ENCODE measurements at places on chromosomes 13 and 19. TPM values are rescaled to one million over a fixed set of nuclear protein-coding genes. Genes with fewer than 3 reads are reported as not detected.
A peak's percentile ranks its signal among the peaks of the same experiment; 100 is the strongest.

The GJB2 gene
- 3.0 TPM for polyA plus RNA-seq

The DMWD gene
- 17.1 TPM for polyA plus RNA-seq

The SPC24 gene
- polyA plus RNA-seq = 7.4 TPM

The CRX gene
- polyA plus RNA-seq = not detected

The CBLC gene
- polyA plus RNA-seq = not detected

The FGF22 gene
- not detected for polyA plus RNA-seq

GRCh38 chr13:32850316-32851052 is 165.7 kb upstream of the KL start:
- no peak for DNase-seq

- no peak for DNase-seq
Observed at GRCh38 chr13:24614306-24615080, 65.7 kb upstream of the ATP12A start.

DNA sequence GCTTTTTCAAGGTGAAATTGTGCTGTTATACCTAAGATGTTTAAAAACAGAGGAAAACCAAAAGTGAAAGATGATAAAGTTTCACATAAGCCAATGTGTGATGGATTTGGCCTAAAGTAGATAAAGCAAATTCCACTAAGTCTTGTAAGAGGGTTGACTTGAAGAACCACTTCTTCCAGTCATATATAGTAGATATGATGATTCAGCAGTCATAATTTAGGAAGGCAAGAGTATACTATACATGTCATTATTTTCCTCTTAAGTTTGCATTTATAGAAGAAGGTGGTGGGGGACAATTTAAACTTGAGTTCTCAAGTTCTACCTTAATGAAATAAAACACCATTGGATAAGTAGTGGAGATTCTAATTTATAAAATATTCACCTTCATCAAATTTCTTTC is 37.3 kb downstream of the PHF11 start:
- DNase-seq = no peak

- no peak for DNase-seq
Observed at GRCh38 chr19:51093101-51093500, 10.4 kb upstream of the KLK14 start.

DNA sequence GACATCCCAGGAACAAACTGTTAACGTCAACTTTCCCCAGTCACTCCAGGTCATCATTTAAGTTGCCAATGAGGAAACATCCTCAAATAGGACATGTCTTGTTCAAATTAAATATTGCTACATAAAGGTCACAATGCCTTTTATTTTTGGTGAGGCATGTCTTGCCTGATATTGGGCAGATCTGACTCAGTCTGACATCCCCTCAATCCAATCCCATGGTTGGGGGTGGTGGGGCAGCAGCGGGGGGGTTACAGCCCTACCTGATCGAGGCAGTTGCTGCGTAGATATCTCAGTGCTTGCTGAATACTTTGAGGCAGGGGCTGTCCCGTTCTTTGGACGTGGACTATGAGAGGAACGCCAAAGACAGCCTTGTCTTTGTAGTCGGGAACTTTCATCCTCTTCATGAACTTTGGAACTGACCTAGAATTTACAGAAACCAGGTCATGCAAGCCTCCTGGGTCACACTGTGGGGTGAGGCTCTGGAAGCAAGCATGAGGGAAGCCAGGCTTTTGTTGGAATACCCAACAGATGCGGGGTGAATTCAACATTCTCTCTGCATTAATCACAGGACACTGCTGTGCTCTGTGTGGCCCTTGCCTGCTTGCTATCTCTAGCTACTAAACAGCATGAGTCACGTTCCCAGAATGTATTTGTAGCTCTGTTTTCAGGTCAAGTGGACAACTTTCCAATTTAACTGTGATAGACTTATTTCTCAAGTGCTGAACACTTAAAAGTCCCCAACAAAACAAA is 109.8 kb downstream of the KL start:
- peak; percentile 87 for DNase-seq

GRCh38 chr19:1046836-1047695 is 7.2 kb downstream of the ABCA7 start:
- no peak for DNase-seq

GRCh38 chr13:94660695-94661326 is 51.5 kb downstream of the SOX21 start:
- DNase-seq = no peak

DNA sequence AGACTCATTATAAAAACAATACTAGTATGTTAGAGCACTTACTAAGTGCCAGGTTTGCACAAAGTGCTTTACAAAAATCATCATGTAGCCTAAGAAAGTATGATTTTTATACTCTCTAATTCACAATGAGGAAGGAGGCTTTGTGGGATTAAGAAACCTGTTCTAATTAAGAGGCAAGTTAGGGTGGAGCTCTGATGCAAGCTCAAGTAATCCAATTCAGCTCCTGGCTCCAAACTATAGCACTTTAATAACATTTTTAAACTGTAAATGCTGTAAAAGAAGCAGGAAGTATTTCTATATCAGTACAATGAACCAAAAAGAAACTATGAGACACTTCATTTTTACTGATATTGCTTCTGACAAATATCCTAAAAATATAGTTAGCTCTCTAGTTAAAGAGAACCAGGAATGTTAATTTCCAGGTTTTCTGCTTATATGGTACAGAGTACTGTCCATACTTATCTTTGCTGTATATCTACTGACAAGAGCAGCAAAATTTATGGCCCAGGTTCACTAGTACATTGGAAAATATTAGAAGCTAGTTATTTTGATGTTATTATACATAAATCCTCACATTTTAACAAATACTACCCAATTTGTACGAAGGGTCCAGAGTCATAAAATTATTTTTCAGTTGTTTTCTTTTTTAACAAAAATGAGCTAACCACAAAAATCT is 482.0 kb downstream of the DIAPH3 start:
- no peak for DNase-seq

- no peak for DNase-seq
Observed at GRCh38 chr13:100976993-100977392, 302.4 kb upstream of the TMTC4 start.

DNA sequence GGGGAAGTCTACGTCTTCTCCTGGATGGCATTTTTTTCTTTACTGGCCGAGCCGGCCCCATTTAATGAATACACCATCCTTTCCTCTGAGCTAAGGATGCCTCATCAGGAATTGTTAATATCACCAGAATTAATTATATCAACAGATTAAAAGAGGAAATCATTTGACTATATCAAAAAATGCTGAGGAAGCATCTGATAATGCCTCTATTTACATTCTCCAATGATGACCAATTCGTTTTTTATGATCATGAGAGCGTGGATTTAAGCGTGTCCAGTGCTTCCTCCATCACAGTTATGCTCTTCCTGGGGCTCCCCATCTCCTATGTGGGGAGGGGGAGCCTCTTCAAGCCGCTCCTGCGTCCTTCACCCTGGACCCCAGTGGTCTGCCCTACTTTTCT is 58.7 kb downstream of the TUBGCP3 start:
- DNase-seq = no peak

GRCh38 chr19:14772467-14772866 is 5.9 kb downstream of the ADGRE2 start:
- DNase-seq = no peak

DNA sequence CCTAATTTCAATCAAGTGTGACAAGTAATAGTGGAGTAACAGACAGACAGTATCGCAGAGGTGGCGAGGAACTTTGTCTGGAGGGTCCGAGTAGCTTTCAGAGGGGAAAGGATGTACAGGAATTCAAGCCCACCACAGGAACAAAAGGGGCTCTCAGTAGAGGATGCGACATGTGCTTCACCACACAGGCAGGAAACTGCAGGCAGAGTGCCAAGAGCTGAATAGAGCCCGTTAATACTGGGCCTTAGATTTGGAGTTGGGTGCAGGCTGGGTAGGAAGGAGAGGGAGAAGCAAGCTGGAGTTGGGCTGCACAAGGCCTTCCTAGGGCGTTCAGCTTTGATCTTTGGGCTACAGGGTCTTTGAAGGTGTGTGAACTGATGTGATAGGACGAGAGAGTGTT is 1.2 kb downstream of the CCDC70 start:
- no peak for DNase-seq

- DNase-seq = no peak
Observed at GRCh38 chr19:10719466-10719961, 1.6 kb downstream of the DNM2 start.

DNA sequence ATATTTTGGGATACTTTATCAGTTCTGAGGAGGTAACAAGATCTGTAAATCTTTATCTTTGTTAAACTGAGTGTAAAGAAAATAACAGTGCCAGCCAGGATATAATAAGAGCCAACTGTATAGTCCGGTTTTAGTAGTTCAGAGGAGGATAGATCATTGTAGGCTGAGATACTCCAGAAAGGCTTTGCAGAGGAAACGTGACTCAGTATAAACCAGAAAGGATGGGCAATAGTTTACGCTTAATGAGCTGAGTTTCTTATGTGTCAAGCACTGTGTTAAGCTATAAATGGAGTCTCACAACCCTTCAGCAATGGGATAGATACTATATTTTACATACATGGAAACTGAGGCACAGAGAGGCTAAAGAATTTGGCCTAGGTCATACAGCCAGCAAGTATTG is 3.8 kb downstream of the RFXAP start:
- no peak for DNase-seq

DNA sequence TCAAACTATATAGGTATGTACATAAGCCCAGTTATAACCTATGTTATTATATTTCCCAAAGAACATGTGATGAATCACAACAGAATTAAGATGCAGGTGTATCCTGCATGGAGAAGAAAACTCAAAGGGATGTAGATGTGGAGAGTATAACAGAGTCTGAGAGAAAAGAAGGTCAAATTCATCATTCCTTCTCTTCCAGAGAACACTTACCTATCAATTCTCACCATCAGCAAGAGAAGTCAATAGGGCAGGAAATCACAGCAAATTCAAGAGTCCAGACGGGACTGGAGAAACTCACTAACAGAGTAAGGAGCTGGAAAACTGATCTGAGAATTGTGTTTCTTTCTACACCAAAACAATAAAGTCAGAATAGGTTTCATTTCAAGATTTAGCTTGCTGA is 28.4 kb downstream of the DIAPH3 start:
- no peak for DNase-seq

GRCh38 chr13:51770681-51771417 is 33.1 kb downstream of the DHRS12 start:
- DNase-seq = no peak
